CD4-positive, alpha-beta memory T cell (primary cell): ENCODE measurements at places on chromosomes 13 and 19. TPM values are rescaled to one million over a fixed set of nuclear protein-coding genes. Genes with fewer than 3 reads are reported as not detected.

DNA sequence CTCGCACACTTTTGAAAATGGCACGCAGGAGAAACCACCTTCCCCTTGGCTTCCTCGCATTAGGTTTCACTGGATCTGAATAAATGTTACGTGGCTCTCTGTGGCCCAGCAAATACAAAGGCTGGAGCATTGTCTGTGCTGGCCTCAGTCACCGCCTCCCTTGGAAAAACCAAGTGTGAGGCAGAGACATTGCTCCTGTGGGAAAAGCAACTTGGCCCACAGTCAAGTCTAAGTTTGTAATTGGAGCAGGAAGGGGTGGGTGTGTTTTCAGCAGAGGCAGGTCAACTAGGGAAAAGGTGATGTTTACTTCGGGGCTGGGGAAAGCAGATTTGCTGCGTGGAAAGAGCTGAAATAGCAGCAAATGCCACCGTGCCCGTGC, 101.6 kb downstream of the IRS2 start:
- DNase-seq: no peak

- no peak for DNase-seq
Observed at GRCh38 chr19:43425567-43426392, 11.1 kb downstream of the TEX101 start.

DNA sequence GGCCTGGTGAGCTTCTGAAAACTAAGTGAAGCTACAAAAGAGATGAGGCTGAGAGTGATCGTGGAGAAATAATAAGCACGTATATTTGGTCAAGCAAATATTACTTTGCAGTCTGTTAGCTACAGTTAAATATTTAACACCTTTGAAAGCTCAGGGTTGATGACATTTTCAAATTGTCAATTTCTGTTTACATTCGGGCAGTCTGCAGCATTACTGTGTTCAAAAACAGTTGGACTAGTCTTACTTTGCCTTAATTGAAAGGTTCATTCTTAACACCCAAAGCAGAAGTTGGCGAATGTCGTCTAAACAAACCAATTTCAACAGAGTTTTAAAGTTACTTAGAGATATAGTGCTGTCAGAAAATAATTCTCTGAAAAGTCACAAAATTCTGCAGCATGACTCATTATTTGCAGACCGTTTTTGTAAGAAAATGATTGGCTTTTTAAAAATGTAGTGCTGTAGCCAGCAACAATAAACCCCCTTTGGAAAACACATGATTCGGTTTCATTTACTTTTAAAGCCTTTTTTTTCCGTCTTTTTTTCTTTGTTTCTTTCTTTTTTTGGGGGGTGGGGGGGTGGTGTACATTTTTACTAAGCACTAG, 549.0 kb downstream of the GPC6 start:
- no peak for DNase-seq

DNA sequence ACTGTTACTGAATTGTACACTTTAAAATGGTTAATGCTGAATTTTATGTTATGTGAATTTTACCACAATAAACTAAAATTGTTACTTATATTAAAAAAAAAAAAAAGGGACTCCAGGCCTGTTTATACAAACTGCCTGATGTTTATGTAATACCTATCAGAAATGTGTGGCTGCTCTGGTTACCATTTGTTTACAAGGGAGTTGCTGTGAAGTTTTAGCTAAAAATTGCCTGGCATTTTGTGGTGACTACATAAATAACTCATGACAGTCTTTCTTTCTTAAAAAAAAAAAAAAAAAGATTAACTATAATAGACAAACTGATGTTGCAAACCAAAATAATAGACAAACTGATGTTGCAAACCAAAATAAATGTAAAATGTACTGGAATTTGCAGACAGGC, 71.8 kb downstream of the CDADC1 start:
- DNase-seq: no peak

The ZNF549 gene
- 9.0 TPM for polyA plus RNA-seq

The BST2 gene
- 143 TPM for polyA plus RNA-seq

- DNase-seq: no peak
Observed at GRCh38 chr19:17469092-17469480, 1.2 kb upstream of the SLC27A1 start.

GRCh38 chr19:6754653-6755463, 12.4 kb downstream of the SH2D3A start:
- DNase-seq: no peak

- peak; percentile 85 for DNase-seq
Observed at GRCh38 chr13:46553886-46554858, 1.2 kb downstream of the LRCH1 start.

The ZNF470 gene
- polyA plus RNA-seq: 2.7 TPM

The RXFP2 gene
- not detected for polyA plus RNA-seq

DNA sequence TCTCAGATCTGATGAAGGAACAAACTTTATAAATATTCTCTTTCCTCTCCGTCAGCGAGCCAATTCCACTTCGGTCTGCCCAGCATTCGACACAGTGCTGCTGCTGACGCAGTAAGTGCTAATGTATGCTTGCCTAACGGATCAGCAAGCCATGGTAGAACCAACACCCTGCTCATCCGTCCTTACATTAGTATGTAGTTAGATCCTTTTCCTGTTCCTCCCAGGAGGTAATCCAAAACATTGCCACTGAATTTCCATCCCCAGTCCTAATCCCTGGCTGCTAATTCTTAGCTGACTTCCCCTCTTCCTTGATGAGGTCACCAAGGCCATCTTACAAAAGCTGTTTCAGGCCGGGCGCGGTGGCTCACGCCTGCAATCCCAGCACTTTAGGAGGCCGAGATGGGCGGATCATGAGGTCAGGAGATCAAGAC, 88.0 kb downstream of the STARD13 start:
- no peak for DNase-seq

DNA sequence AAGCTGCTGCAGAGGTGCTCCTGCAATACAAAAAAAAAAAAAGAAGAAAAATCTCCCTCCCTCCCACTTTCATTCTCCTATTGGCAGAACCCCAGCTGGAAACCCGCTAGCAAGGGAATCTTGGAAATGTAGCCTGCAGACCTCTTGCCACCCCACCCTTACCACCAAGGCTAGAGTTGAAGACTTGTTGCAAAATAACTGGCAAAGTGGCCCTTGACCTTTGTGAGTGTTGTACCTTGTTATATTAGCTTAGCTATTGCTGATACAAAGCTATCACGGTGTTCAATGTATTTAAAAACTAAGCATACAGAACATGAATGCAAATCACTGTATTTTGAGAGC, 57.5 kb upstream of the KCTD4 start:
- no peak for DNase-seq

DNA sequence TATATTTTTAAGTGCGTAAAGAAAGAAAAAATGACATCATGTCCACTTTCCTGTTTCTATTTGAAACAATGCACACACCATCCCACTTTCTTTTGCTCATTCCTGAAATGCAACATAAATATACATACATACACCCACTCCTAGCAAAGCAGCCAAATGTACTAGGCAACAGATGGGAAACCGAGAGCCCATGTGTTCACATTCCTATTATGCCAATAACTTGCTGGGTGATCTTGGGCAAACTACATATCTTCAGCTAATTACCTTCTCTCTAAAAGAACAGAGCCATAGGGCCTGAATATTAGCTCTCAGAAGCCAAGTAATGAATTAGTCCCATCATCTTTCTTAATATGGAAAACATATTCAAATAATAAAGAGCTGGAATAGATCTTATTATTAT, 610.6 kb upstream of the ATXN8OS start:
- DNase-seq: no peak

GRCh38 chr13:110306960-110307766, at the start of the genes COL4A1 and COL4A2:
Gene COL4A1 (minus strand): TSS chr13:110307157. CDS start chr13:110307027, 130 bp downstream.
Gene COL4A2 (plus strand): TSS chr13:110307284. CDS start chr13:110307904, 620 bp downstream.
- no peak for DNase-seq

The NKPD1 gene
- not detected for polyA plus RNA-seq

DNA sequence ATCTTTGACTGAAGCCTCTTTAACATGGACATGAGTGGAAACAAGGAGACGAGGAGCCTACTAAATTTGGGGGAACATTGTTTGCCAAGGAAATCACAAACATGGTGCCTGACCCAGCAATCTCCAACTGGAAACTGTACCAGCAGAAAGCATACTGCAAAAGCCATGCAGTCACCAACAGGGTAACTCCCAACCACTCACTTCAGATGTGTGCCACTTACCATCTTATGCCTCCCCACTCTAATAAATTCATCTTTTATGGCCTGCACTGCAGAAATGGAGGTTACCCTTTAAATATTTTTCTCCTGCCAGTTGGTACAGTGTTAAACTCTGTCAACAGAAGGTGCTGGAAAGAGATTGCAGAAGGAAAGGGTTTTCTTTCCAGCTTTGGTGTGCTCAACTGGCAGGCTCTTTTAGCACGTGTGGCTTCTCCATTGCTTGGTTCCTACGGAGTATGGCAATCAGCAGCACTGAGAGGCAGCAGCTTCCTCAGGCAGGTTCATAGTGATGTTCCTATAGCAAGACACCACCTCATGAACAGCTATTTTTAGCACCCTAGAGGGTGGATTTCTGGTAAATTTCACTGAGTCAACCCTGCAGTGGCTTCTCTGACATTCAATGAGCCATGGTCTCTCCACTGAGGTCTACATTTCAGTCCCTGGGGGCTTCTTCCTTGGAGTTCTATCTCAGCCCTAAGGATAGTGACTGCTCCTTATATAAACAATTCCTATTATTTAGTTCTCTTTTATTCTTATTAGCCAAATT, 21.4 kb downstream of the MIR17HG start:
- DNase-seq: no peak

The TMEM255B gene
- polyA plus RNA-seq: 0.07 TPM

The TUBGCP3 gene
- polyA plus RNA-seq: 13.1 TPM

DNA sequence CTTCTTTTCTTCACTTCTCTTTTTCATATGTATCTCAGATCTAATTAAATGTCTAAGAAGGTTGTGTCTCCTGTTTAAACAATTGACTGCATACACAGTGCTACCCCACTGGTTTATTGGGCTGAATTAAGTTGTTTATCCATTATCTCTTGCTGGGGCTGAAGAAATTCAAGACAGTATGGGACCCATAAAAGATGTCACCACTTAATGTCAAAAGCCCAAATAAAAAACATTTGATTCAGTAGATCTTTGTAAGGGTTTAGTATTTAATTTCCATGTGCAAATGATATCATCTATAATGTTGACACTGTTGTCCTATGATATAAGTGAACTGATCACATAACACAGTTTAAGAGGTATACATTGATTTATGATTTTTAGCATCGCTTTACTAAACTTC, 1431.9 kb upstream of the PCDH20 start:
- DNase-seq: no peak

GRCh38 chr19:14471436-14472187, 3.5 kb downstream of the PTGER1 start:
- DNase-seq: no peak

DNA sequence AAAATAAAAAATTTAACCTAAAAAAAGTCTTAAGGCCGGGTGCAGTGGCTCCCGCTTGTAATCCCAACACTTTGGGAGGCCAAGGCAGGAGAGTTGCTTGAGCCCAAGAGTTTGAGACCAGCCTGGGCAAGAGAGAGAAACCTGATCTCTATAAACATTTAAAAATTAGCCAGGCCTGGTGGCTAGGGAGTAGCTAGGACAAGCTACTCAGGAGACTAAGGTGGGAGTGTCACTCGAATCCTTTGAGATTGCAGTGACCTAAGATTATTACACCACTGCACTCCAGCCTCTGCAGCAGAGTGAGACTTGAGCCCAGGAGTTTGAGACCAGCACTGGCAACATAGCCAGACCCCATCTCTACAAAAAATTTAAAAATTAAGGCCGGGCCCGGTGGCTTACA, 1.1 kb downstream of the CCDC97 start:
- DNase-seq: no peak

DNA sequence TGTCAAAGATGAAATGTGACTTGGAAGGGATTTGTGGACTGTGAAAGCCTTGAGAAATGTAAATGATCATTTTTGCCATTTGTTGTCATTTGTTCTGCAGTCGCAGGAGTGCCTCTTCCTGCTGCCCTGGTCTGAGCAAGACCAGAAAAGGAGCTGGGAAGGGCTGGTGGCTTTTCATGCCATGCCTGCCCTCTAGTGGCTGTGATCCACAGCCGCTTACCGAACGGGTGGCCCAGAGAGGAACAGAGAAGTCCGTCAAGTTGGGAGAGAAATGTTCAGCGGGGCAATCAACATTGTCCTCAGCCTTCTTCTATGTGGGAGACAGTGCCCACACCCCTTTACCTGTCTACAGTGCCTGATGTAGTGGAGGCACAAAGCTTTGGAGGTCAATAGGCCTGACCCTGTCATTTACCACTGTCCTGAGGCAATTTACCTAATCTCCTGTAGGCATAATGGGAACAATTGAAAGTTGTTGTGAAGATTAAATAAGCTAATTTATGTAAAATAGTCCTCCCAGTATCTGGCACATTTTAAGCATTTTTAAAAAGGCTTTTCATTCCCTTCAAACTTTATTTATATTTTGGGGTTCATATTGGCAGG, 224.5 kb downstream of the B3GLCT start:
- peak; percentile 32 for DNase-seq

The PLVAP gene
- polyA plus RNA-seq: not detected

- DNase-seq: no peak
Observed at GRCh38 chr19:56690670-56691069, 19.1 kb upstream of the ZNF835 start.

- DNase-seq: no peak
Observed at GRCh38 chr13:59659981-59660380, 503.7 kb downstream of the DIAPH3 start.

DNA sequence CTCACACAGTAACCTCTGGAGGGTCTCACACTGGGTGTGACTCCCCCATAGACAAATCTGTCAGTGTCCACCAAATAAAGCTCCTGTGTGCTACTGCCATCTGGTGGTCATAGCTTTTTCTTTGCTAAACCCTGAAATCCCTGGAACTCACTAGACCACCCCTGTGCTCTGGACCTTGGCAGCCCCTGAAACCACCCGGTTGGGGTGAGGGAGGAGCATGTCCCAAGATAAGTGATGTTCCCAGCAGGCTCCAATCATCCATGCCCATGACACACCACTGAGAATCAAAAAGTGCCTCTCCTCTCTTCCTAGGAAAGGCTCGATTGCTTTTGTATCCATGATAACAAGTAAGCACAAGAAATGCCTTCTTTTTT, 6.5 kb upstream of the HSD17B14 start:
- DNase-seq: peak; percentile 55

DNA sequence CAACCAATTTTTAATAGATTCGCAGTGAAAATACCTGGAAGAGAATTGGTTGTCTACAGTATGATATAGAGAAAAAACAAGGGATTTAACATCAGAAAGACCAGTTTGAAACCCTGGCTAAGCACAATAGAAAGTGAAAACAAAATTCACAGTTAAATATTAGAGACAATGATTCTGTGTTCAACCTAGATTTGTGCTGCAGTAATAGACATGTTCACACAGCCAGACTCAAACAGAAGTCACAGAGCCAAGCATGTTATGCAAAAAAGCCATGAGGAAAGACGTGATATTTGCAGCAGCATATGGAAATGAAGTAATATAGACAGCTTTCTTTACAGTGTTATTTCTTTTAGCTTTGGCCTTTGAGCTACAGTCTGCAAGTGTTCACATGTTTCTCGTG, 48.1 kb downstream of the SCEL start:
- DNase-seq: no peak
